ENCODE measurements at places on chromosomes 7 and 10.

- DNase-seq: no peak
Measured at GRCh38 chr7:44279286-44279685, 46.1 kb downstream of the CAMK2B start.

DNA sequence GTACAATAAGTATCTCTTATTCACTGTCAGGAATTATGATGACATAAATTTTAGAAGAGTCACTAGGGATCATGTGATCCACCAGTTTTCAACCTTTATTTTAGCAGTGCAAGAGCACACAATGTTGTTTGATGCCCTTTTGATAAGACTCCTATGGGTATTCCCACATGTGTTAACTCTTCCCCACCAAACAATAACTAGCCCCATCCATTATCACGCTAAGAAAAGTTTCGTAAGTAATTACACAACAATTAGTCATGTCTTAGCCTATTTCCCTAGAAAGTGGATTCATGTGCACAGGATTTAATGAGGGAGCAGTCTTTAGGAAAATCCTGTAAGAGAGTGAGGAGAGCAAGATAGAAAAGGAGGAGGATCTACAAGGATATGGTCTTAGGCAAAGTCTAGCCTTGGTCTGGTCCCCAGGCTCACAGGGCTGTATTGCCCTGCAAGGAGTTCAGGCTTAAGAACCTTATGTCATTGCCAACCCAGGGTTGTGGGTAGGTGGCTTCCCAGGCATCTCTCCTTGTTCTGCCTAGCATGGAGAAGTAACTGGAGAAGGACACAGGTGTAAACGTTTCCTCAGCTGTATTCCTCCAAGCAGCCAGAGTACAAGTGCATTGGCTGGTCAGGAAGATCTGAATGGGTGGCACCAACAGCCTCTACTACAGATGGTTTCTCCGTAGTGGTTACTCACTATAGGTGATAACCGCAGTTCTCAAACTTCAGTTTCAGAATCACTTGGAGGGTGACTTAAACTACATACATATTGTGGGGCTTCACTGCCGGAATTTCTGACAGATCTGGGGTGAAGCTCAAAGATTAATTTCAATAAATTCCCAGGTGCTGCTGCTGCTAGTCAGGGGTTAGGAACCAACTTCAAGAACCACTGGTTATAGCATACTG is 574.5 kb downstream of the SUGCT start:
- no peak for DNase-seq

- no peak for DNase-seq
Measured at GRCh38 chr7:28157076-28157745, 23.4 kb downstream of the JAZF1 start.

DNA sequence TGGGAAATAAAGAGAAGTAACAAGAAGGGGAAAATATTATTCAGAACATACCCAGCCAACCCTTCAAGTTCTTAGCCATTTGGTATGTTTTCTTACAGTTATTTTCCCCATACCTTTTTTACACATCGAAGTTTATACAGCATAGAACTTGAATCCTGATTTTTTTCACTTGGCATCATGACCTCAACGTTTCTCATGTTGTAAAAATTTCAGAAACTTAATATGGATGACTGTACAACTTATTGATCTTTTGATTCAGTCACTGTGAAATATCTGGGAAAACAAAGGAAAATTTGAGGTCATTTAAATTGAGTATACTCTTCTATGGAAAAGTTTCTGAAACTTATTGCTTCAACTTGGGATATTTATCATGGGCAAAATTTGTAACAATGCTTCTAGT is 103.6 kb upstream of the FAM171A1 start:
- no peak for DNase-seq

GRCh38 chr7:37083311-37084096 is 359.2 kb upstream of the AOAH start:
- no peak for DNase-seq

DNA sequence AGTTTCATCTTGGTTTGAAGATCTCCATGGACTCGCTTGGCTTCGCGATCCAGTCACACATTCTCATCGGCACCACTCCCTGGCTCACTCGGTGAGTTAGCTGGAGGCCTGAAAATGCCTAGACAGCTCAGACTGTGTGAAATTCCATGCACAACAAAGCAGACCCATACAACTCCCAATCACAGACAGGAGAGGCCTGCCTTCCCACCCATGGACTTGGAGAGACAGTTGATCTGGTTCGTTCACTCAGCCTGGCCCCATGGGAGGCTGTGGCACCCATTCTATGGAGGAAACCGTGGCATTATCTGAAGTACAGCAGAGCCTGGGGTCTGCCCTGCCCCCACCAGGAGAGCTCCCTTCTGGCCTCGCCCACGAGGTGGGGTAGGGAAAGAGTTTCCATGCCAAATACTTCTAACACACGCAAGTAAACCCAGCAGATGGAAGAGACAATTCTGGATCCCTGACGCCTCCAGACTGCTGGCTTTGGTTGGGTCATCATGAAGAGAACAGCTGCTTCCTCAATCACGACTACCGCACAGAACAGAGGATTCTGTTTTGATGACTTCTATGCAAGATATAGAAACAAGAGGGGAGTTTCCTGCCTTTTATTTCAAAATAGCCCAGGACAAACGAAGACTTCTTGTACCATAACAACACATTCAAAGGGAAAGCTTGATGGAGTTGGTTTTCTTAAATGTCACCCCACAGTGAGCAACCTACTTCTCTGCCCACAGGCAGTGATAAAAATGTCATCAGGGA is 15.9 kb downstream of the FAM53B start:
- DNase-seq: no peak

DNA sequence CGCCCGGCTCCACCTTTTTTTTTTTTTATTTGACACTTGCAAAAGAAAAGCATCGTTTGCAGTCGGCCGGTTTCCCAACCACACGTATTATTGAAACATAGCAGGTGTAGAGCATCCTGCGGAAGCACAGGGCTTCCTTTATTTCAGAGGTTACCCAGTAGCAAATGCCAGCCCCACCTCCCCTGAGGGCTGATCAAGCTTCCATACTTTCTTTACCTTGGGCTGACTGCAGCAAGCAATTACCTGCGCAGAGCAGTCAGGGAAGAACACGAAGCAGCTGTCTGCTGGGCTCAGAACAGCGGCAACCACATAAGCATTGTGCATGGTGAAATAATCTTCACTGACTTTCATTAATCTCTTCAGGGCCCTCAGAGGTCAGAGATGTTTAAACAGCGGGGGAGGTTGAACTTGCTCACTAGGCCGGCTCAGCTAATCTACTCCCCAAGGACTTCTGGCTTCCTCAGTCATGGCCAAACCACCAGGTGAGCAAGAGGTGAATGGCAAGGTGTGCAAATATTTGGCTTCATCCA is 784.7 kb upstream of the AUTS2 start:
- DNase-seq: no peak

DNA sequence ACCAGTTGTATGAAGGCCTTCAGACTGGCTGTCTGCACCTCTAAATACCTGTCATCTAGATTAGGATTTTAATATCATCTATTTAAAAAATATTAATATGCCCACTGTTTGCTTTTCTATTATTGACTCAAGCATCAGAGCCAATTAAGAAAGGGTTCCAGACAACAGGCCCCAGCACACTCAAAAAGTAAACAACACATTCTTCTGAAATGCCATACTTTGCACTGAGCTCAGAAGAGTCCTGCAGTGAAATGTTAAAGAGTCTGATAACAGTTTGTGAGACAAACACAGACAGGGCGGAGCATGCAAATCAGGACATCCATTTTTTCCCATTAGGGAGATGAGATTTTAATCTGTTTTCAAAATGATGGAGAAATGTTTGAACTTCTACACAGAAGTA is 45.9 kb upstream of the KLF6 start:
- no peak for DNase-seq

DNA sequence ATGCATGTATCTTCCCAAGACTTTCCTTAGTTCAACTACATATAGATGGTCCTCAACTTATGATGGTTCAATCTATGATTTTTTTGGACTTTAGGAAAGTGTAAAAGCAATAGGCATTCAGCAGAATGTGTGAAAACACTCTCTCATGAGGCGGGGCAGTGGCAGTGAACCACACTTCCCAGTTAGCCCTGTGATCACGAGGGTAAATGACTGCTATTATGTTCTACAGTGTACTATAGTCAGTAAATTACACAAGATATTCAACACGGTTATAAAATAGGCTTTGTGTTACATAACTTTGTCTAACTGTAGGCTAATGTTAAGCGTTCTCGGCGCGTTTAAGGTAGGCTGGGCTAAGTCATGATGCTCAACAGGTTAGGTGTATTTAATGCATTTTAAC is 169.3 kb downstream of the AMPH start:
- DNase-seq: no peak

DNA sequence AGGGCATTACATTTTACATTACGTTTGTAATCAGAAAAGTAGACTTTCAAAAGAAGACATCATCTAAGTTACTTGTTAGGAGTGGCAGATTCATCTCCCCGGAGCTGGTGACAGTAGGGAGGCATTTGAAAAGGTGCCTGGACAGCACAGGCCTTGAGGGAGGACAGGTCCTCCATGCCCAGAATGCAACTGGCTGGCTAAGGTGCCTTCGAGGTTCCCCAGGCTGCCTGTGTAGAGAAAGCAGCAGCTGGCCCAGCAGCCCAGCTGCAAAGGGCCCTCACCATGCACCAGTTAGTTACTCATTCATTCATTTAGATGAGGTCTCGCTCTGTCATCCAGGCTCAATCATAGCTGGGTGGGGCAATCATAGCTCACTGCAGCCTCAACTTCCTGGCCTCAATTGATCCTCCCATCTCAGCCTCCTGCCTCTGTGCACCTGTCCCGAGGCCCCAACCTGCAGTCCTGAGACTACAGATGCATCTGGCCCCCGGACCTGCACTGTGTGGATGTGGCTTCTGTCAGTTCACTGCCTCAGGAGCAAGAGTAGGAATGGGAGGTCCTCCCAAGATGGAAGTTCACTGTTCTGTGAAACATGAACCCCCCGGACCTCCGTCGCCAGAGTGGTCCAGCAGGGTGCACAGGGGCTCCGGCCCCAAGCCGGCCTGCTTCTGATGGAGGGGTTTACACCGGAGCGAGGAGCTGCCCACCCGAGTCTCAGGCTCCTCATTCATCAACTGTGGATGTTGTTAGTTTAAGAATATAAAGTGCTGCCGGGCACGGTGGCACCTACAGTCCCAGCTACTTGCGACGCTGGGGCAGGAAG is 36.6 kb downstream of the PRKAG2 start:
- no peak for DNase-seq

DNA sequence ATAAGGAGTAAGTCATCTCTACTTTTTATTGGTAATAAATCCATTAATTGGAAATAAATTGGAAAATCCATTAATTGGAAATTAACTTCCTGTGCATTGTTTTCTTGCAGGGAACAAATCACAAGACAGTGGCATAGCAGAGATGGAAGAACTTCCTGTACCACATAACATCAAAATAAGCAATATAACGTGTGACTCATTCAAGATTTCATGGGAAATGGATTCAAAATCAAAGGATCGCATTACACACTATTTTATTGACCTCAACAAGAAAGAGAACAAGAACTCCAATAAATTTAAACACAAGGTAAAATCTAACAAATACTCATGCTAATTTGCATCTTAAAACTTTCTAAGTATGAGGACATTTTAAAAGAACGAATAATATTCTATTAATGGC is 57.8 kb downstream of the PHYHIPL start:
- peak; percentile 3 for DNase-seq

DNA sequence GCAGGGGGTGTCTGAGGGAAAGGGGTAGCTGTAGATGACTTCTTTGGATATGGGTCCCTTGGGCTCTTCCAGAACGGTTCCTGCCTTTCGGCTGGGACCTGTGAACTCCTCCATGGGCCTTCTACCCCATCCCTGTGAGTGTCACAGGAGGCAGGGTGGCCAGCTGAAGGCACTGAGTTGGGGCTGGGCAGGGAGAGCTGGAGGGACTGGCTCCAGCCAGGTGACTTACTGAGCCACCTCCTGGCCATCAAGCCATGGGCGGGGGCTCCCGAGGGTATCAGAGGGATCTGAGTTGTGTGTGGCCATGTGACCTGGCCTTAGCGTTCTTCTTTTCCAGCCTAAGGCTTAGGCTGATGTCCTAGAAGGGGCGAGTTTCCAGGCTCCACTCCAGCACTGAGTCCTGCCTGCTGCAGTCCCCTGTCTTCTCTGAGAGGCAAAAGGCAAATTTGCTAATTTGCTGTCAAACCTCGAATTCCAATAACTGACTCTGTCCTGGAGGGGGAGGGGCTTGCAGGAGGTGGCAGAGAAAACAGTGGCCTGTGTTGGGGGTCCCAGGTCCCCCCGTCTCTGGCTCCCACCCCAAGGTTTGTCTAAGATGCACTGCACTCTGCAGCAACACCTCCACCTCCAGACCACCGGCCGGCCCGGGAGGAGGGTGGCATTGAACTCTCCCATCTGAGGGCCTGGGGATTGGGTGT is 27.2 kb downstream of the ADCYAP1R1 start:
- no peak for DNase-seq

DNA sequence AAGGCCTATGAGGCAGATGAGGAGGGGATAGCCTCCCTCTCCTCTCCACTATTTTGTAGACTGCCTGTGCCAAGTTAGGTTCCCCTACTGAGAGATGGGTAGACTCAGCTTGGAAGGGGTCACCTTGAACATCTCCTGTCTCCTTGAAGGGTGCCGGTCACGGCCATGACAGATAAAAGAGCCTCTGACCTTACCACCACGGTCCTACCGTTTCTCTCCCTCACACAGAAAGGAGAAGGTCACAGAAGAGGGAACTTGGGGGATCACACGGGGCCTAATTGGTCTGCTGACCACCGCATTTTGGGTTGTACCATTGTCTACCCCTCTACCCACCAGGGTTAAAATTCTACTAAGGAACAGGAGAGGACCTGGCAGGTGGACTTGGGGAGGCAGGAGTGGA is 17.0 kb downstream of the PRSS2 start:
- DNase-seq: no peak

- no peak for DNase-seq
Measured at GRCh38 chr7:28191751-28192150, 11.2 kb upstream of the JAZF1 start.

- DNase-seq: no peak
Measured at GRCh38 chr10:62652564-62652963, 152.0 kb upstream of the ADO start.
